Fibroblast of skin of left quadriceps (primary cell): ENCODE measurements at places on chromosomes 5 and 9.

GRCh38 chr9:126372716-126373115 is 46.1 kb downstream of the MVB12B start:
- no peak for DNase-seq

DNA sequence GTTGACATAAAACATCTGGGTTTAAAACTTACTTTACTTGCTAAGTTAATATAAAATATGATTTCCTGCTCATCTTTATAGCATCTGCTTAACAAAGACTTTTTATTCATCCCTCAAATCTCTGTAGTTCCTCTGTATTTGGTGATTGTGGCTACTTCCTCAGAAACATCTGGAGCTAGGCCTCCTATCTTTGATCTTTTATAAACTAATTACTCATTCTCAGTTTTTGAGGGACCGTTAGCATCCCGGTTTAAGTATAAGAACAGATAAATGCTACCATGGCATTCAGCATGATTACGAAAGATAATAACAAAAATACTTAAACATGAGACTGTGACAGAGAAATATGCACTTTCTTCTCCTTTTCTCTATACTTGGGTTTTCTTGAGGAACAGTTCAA is 85.3 kb downstream of the SLC38A9 start:
- DNase-seq, result no peak

GRCh38 chr9:29393064-29393463 is 1819.8 kb upstream of the C9orf72 start:
- peak; percentile 7 for DNase-seq

- no peak for DNase-seq
Measured at GRCh38 chr9:134181648-134182034, 17.3 kb upstream of the RNU6ATAC start.

- DNase-seq, result no peak
Measured at GRCh38 chr5:31863991-31864411, 225.1 kb downstream of the PDZD2 start.

DNA sequence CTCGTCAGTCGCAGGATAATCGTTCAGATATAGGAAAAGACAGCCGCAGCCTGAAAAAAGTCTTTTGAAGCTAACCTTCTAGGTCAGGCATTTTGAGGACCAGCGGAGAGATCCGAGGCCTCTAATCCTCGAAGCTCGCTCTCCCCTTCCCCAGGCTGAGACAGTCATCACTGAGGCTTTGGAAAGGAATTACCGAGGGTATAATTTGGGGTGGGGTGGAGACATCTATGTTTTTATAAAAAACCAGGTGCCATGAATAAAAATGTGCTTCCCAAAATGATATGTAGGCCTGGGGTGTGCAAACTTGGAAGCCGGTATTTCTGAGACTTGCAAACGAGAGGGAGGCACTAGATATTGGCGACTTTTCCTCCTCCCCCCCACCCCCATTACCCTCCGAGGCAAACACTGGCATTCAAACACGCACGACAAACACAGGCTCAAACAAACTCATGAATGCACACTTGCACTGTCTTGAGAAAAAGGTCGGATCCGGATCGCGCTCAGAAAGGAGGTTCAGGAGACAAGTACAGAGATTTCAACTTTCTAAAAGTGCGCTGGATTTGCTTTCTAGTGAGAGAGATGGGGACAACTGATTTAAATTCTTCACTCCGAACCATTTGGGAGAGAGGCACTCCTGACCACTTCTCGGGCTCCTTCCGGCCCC is 935 bp upstream of the MSX2 start:
- DNase-seq, result no peak

DNA sequence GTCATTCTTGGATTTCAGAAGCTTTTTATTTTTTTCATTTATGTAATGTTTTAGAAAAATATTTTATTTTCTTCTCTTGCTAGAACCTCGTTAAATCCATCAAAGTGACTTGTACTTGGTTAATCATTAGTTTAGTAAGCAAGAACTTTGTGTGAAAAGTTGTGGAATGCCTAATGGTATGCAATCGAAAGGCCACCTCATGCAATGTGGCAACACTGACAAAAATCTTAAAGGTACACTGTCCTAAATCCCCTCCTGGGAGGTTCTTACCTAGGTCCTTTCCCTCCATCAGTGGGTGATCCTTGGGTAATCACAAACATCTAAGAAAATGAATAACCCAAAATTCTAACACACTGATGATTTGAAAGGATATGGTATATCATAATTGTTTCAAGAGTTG is 304.2 kb downstream of the DNAH5 start:
- DNase-seq, result no peak

- no peak for DNase-seq
Measured at GRCh38 chr9:23171479-23171878, 654.6 kb downstream of the ELAVL2 start.

DNA sequence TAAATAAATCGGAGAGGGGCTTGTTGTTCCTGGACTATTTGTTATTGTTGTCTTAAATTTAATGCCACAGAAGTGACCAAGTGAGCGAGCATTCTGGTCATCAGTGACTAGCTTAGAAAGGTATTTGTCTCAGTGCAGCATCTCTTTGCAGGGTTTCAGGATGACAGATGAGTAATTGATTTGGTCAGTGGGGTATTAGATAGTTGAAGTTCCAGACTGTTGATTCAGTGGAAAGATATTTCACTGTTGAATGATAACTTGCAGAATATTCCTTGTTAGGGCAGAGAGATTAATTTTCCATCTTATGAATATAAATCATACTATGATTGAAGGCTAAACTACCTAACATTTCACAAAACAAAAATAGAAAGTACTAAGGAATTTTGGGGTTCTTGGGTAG is 122.4 kb downstream of the TRIO start:
- DNase-seq, result peak; percentile 87

- no peak for DNase-seq
Measured at GRCh38 chr5:95892784-95893354, 68.8 kb downstream of the ELL2 start.

DNA sequence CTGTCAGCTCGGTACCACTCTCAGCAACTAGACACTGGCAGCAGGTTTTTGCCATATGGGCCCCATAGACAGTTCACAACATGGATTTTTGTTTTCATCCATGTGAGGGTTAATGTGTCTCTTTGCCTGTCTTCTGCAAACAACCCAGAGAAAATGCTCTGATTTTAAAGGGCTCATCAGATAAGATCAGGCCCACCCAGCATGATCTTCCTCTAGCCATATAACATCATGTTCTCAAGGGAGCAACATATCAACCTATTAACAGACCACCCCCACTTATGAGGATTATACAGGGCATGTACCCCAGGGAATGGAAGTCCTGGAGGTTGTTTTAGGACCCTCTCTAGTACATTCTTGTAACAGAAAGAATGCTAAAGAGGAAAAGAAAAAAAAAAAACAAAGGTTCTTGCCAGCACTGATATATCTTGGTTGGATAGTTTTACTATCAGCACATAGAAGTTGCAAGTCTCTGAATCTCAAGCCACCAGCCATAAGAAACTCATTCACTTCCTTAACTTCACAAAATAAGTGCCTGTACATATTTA is 1015.1 kb downstream of the TLE4 start:
- no peak for DNase-seq
